ENCODE measurements at places on chromosomes 16 and 17.

GRCh38 chr17:50523208-50523607 is 9.3 kb upstream of the EPN3 start:
- no peak for DNase-seq

- DNase-seq = no peak
Measured at GRCh38 chr16:62213763-62214162, 177.5 kb upstream of the CDH8 start.

DNA sequence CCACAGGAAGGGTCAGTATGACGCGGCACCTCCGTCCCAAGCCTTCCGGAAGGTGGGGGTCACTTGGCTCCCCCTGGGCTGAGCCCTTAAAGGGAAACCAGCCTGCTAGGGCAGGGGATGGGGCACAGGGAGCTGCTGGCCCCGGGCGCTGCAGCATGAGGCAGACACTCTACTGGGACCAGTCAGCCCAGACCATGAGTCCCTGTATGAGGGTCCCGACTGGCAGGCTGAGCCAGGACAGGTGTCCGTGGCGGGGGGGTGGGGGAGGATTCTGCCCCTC is 43.4 kb upstream of the ZC3H18 start:
- DNase-seq = no peak

DNA sequence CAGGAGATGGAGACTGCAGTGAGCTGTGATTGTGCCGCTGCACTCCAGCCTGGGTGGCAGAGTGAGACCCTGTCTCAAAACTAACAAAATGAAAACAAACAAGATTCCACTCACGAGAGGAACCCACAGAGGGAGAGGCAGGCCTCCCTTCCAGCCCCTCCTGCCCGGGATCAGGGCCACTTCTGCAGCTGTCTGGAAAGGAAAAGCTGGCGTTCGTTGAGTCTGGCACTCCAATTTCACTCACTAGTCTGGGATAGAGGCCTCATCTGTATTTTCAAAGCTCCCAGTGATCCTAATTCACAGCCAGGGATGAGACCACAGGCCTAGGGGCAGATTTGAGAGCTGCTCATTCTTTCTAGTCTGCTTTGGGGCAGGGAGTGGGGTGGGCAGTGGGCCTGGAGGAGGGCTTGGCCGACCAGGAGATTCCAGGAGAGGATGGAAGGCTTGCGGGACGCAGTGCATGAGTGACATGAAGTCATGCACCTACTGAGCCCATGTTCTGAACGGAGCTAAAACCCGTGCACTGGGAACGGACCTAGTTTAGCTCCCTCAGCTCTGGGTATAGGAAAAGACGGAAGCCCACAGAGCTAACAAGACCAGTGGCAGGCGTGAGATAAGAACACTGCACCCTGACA is 54.0 kb downstream of the COTL1 start:
- DNase-seq = no peak

DNA sequence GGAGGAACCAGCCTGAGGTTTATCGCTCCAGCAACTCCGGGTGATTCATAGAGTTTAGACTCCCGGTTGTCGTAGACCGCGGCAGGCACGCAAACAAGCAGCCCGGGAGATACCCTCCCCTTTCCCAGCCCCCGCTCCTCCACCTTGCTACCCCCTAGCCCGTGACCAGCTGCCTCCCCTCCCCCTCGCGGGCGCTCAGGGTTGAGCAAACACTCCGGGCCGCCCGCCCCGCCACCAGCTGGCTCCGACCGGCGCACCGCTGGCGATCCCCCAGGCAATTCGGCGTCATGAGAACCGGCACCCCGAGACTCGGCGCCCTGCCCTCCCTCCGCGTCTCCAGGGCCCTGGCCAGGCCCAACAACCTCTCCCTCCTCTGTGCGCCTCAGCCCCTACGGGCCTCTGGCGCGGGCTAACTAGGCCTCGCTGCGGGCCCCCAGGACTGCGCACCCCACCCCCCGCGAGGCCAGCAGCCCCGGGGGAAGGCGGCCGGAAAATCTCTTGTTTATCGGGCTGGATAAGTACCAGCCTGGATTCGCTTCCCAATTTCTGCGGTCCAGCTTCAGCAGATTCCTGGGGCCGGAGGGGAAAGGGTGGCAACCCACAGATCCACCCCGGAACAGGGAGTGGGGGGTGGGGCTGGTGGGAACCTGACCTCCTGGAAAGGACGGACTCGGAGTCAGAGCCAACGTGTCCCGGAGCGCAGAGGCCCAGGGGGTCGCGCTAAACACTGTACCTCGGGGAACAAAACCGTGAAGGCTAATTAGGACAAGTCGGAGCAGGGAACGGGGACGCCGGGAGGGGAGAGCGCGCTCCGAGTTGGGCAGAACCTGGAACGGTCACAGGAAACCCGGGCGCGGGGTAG is 951 bp upstream of the GPRC5C start:
- no peak for DNase-seq

DNA sequence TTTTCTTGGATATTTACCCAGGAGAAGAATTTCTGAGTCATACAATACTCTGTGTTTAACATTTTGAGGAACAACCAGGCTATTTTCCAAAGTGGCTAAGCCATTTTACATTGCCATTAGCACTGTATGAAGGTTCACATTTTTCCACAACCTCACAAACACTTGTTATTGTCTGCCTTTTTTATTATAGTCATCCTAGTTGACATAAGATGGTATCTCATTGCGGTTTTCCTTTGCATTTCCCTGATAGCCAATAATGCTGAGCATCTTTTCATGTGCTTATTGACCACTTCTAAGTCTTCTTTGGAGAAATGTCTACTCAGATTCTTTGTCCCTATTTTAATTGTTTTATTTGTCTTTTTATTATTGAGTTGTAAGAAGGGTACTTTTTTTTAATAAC is 107.4 kb upstream of the CES5A start:
- no peak for DNase-seq

DNA sequence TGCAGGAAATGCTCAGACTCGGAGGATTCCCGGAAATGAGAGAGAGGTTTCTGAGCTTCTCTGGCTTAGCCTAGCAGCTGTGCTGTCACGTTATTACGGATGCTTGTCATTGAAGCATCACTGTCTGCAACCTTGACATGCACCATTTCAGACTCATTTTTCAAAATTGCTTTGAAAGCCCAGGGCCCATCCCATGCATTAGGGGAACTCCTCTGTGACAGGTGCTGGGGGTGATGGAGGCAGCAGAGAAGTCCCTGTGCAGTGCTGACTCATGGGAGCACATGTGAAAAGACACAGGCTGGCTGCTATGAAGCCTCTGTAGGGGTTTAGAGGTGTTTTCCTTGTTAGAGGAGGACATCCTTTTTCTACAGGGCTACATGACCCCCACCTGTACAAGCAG is 214.0 kb upstream of the MPHOSPH6 start:
- DNase-seq = no peak

DNA sequence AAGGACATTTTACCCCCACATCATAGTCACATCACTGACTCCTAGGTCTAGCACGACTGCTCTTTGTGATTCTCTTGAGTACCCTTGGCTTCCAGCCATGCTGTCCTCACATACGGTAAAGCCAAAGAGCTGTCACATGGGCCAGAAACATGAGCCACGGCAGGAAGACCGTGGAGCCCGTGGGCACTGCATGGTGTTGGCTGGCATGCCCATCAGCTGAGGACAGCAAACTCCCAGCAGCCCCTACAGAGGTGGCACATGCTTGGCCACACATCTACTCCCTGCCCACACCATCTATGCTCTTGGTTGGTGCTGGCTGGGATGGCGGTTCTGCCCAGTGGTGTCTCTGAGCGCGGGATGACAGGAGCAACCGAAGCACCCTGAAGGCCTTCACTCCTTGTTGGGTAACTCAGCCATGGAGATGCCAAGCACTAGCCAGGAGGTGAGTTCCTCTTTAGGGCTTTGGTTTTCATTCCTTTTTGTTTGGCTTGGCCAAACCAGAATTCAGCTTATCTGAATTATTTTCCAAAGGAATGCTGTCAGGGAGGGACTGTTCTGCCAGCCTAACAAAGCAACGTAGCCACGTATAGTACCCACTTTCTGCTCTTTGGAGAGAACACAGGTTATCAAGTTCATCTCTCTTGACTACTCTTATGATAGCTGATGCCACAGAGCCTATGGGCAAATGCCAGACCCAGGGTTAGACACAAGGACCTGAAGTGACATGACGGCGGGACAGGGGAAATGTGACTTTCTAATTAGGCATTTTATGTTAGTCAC is 10.0 kb downstream of the TNFAIP1 start:
- DNase-seq = no peak

DNA sequence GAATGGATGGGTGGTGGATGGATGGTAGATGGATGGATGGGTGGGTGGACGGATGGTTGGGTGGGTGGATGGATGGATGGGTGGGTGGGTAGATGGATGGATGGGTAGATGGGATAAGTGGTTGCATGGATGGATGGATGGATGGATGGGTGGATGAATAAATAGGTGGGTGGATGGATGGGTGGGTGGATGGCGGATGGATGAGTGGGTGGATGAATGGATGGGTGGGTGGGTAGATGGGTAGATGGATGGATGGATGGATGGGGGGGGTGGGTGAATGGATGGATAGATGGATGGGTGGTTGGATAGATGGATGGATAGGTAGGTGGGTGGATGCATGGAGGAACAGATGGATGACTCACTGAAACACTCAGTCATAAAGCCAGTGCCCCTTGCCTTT is 51.0 kb upstream of the FASN start:
- no peak for DNase-seq

DNA sequence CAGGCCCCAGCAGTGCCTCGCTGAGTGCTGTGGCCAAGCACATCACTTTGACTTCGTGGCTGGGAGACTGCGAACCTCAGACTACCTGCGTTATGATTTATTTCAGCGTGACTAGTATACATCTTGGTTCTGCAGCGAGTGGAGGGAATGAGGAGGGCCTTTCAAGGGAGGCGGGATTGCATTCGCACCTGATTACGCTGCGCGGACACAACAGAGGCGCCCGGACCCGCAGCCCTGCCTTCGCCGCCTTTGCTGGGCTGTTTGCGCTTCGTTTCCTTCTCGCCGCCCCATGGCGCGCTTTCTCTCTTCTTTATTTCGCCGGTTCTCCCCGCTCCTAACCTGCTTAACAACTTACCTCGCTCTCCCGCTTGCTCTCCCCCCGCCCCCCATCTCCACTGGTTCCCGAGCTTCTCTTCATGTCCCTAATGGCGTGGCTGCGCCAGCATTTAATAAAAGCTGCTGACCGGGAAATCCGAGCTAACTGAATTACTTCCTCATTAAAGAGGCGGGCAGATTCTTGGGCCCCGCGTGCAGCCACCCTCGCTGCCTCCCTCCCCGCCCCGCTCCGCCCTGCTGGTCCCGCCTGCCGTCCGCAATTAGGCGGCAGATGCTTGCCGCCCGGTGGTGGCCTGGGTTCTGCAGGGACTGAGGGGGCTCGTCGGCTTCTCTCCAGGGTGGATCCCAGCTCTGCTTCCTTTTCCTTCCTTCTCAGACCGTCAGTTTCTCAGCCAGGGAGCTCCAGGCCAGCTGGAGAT is 257.6 kb upstream of the SDK2 start:
- DNase-seq = no peak

DNA sequence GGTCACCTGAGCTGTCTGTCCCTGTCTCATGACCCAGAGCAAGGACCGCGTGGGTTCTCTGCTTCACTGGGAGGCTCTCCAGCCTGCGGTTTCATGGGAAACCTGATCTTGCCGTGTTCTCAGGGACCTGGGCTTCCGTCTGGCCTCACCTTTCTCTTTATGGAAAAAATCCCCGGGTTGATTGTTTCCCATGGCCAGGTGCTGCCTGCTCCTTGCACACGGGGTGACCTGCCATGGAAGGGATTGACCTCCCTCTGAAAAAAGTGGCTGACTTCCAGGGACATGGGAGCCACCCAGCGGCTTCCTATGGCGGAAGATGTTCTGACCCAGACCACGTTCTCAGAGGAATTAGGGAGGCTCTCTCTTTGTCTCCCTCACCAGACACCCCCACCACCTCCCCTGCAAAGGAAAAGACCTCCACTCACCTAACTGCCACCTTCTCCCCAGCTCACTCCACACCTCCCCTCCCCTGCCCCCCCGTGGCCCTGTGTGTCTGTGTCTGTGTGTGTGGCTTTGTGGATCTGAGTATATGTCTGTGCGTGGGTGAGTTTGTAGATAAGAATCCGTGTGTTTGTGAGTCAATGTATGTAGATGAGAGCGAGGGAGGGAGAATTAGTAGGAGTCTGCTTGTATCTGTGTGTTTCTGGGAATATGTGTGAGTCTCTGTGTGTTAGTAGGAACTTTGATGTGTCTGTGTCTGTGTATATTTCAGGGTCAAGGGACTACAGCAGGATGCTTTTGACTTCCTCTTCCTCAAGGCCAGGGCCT is 154.6 kb downstream of the NTN1 start:
- DNase-seq = no peak

- no peak for DNase-seq
Measured at GRCh38 chr16:85529489-85530369, 83.4 kb upstream of the GSE1 start.

- no peak for DNase-seq
Measured at GRCh38 chr16:596736-597060, 6.8 kb downstream of the RAB40C start.

GRCh38 chr17:40427002-40427491 is 9.4 kb upstream of the TOP2A start:
- DNase-seq = no peak

GRCh38 chr17:218432-219110 is 37.1 kb upstream of the DOC2B start:
- DNase-seq = no peak

GRCh38 chr17:3900646-3901045 is 7.8 kb upstream of the CAMKK1 start:
- DNase-seq = no peak
